ENCODE measurements at places on chromosomes 16 and 17. TPM values are rescaled to one million over a fixed set of nuclear protein-coding genes. Genes with fewer than 3 reads are reported as not detected.

The NPIPB13 gene
- 5.9 TPM for total RNA-seq

The ATP2C2 gene
- not detected for total RNA-seq

The RNF227 gene
- 2.4 TPM for total RNA-seq

The CRYBA1 gene
- not detected for total RNA-seq

The HIC1 gene
- total RNA-seq, result 18.5 TPM

The TMEM204 gene
- total RNA-seq, result 8.3 TPM

The FOXO3B gene
- total RNA-seq, result 8.7 TPM

The KRTAP4-3 gene
- not detected for total RNA-seq

The PDPR gene
- 34.2 TPM for total RNA-seq

The PHF12 gene
- total RNA-seq, result 26.8 TPM

The AATK gene
- total RNA-seq, result under 0.01 TPM

The COA3 gene
- 47.4 TPM for total RNA-seq

The CTF1 gene
- total RNA-seq, result 2.9 TPM

The LHX1 gene
- total RNA-seq, result not detected

The PLLP gene
- under 0.01 TPM for total RNA-seq

The ELMO3 gene
- total RNA-seq, result 0.29 TPM

The DECR2 gene
- total RNA-seq, result 18.1 TPM

The SAMD14 gene
- 2.7 TPM for total RNA-seq

The OTOA gene
- total RNA-seq, result under 0.01 TPM

The CD79B gene
- total RNA-seq, result 0.36 TPM

The TLCD1 gene
- 4.0 TPM for total RNA-seq

The CACNG1 gene
- total RNA-seq, result not detected

The KCTD19 gene
- not detected for total RNA-seq

The SLC2A4 gene
- under 0.01 TPM for total RNA-seq

The TNRC6A gene
- total RNA-seq, result 38.0 TPM

The AANAT gene
- total RNA-seq, result not detected

The DCXR gene
- 31.8 TPM for total RNA-seq

The CYB561 gene
- 33.6 TPM for total RNA-seq

The APOH gene
- not detected for total RNA-seq

The NEURL4 gene
- total RNA-seq, result 18.8 TPM

The GUCY2D gene
- total RNA-seq, result not detected

The NAA38 gene
- total RNA-seq, result 25.3 TPM

The SBK1 gene
- total RNA-seq, result not detected

The IL34 gene
- total RNA-seq, result 5.6 TPM

The MT1E gene
- 105 TPM for total RNA-seq

The MMP2 gene
- 2,259 TPM for total RNA-seq

The AIPL1 gene
- not detected for total RNA-seq

The KRT25 gene
- total RNA-seq, result not detected

The CASKIN2 gene
- 8.7 TPM for total RNA-seq

The NUDT7 gene
- total RNA-seq, result 2.9 TPM

The GPR179 gene
- total RNA-seq, result not detected

The IL17C gene
- 0.29 TPM for total RNA-seq

The ABCC12 gene
- total RNA-seq, result not detected

The TBC1D3 gene
- not detected for total RNA-seq

The FKBP10 gene
- 396 TPM for total RNA-seq

The RRAD gene
- 3.2 TPM for total RNA-seq

The SMIM36 gene
- not detected for total RNA-seq

The NUP85 gene
- total RNA-seq, result 26.4 TPM

The KRT20 gene
- total RNA-seq, result not detected

The PRRT2 gene
- total RNA-seq, result 4.1 TPM

The ZDHHC7 gene
- total RNA-seq, result 134 TPM

The TBC1D3G gene
- not detected for total RNA-seq

Measured in osteoblast (primary cell).